ENCODE measurements at places on chromosomes 3 and 15.

DNA sequence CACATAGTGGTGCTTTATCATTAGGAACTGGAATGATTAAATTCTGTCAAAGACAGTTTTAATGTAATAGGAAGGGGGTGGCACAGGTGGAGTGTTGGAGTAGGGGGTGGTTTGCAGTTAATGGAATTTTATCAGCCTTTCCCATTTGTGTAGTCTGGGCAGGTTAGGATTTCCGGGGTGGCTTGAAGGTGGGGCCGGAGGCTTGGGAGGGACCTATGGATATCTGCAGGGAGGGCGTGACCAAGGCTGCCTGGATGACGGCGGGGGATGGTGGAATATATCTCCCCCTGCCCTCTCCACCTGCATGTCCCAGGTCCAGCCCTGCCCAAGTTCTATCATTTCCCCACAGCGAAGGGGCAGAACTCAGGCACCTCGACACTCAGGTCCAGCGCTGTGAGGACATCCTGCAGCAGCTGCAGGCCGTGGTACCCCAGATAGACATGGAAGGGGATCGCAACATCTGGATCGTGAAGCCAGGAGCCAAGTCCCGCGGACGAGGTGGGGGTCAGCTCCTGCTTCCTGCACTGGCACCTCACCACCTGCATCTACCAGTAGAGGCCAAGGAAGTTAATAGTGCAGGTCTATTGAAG lies 15.5 kb downstream of the TTLL3 start:
- no peak for DNase-seq

- no peak for DNase-seq
Observed at GRCh38 chr15:76823890-76824289, 81.2 kb downstream of the SCAPER start.

- DNase-seq = no peak
Observed at GRCh38 chr15:80159811-80160569, 7.2 kb downstream of the FAH start.

DNA sequence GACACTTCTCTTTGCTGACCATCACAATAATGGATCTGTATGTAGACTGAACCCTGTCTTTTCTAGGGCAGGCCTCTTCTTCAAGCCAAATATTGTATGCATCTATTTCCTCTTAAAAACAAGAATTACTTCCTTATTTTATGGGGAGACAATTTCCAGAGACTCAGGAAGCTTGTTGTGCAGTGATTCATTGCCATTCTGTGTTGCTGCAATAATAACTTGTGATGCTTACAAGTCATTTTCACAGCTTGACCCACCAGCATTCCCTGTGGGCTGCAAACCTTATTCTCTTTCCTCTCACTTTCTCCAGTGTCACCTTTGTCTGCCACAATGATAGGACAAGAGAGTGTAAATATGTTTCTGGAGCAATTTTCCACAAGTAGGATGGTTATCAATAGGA lies 276.7 kb upstream of the SGO1 start:
- DNase-seq = no peak

DNA sequence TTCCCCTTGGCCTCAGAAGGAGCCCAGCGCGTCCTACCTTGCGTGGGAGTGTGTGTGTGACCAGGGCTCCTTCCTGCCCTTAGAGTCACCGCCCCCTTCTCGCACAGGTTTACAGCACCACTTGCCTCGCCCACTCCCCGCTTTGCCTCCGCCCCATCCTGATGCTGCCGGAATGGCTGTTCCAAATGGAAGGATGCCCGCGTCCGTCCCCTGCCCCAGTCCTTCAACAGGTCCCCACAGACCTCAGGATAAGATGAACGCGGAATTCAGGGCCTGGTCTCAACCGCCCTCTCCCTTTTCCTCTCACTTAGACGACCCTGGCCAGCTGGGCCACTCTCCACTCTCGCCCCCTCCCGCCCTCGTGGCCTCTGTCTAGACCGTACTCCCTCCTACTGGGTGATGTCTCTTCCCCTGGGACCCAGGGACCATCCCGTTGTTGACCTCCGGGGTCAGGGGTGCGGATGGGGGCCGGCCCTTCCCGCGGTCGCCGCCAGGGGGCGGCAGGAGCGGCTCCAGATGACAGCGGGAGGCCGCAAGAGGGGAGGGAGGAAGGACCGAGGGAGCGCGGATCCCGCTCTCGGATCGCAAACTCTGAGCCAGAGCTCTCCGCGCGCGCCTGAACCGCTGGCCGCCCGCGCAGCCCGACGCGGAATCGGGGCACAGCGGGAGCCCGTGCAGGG lies at the start of gene THSD4:
TSS of gene THSD4 (plus strand) at position 585 of the 680 bp plus-strand sequence.
- DNase-seq = peak; percentile 20

GRCh38 chr3:25007974-25008658 lies 419.9 kb upstream of the RARB start:
- no peak for DNase-seq

GRCh38 chr3:32376115-32376514 lies 15.5 kb upstream of the CMTM7 start:
- DNase-seq = no peak

- no peak for DNase-seq
Observed at GRCh38 chr3:135487261-135487660, 478.3 kb upstream of the PPP2R3A start.

DNA sequence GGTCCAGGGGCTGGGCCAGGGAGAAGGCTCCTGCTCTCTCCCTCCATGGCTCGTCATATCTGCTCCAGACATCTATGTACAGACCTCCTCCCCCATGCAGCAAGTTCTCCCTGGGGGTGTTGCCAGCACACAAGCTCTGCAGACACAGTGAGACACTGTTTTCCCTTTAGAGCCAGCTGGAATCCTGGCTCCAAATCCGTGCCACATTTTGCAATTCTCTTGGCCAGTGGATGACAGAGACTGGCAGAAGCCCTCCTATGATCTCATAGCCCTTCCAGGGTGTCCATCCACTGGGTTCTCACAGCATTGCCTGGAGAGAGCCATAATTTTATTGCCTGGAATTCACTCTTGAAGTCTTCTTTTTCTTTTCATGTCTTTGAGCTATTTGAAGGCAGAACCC lies 203.9 kb downstream of the TLE3 start:
- DNase-seq = no peak

DNA sequence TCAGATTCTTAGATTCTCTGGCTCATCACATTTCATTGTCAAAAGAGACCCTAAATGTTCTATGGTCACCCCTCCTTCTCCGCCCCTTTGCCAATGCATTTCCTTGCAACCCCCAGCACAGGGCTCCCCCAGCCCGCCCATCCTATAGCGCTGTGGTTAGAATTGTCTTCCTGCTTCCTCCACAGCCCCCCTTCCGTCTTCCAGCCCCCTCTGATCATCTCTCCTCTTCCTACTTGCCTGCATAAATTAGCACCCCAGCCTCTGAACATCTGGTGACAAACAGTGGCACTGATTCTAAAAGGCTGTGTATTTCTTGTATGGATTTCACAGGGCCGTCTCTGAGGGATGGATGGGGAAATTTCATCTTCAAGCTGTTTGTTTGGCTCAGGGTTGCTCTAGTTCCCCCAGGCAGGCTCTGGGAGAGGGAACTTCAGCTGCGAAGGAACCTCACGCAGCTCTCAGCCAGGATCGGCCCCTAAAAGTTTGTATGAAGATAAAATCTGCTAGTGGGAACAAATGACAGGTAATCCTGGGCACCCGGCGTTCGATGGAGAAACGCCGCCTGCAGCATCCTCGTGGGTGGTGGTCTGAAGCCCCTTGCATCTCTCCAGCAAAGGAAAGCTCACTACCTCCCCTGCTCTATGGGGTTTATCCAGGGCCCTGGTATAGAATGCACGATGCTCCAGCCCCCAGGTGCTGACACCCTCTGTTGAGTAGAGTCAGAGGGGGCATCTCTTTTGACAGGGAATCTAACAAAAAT lies 83.0 kb downstream of the WNT7A start:
- no peak for DNase-seq

DNA sequence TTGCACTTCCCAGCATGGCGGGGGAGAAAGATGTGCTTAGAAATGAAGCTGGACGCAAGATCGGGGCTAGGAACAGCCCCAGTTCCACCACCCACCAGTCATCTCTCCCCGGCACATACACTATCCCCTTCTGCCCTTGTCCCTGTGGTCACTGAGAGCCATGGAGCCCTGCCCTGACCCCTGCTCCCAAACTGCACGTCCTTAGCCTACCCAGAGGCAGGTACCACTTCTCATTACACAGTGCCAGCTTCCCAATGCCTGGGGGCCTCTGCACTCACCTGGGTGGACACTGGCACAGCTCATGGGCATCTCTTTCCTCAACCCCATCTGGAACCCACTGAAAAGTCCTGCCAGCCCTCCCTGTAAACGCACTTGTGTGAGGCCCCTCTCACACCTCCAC lies 139.3 kb upstream of the PRR20G start:
- DNase-seq = no peak

- DNase-seq = no peak
Observed at GRCh38 chr3:127448161-127448561, 142.4 kb downstream of the TPRA1 start.

DNA sequence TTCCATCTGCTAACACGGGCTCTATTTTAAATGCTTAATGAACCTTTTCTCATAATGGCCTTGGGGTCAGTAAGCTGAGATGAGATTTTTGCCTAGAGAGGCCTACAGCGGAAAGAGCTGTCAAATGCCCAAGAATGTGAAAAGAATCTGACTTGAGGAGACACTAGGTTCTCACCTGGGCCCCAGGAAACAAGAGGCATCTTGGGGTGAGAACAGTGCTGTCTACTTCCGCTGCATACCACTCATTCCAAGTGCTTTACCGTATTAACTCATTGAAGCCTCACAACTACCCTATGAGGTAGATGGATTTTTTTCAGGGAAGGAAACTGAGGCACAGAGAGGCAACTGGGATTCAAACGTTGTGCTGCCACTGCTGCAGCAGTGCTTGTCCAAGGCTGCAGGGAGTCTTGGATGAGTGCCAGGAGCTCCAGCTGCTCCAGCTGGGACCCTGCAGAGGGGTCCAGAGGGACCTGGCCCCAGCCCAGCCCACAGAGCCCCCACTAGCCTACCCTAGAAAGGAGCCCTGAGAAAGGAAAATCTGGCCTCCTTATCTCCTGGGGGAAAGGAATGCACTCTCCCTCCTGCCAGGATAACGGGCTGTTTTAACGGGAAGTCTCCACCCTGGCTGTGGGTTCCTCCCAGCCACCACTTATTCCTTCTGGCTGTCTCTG lies 68.4 kb downstream of the SLC12A8 start:
- no peak for DNase-seq

- DNase-seq = peak; percentile 59
Observed at GRCh38 chr3:45167011-45167911, 21.1 kb upstream of the CDCP1 start.

- no peak for DNase-seq
Observed at GRCh38 chr3:65597952-65598413, 440.7 kb downstream of the MAGI1 start.

All from activated T-helper 1 cell treated with anti-CD3 and anti-CD28 coated beads, Interleukin-2, amount 50 U/mL, for 16 hours (primary cell).